ENCODE measurements at places on chromosomes 3 and 15.

- DNase-seq: no peak
Observed at GRCh38 chr3:113255100-113255853, 43.9 kb downstream of the BOC start.

GRCh38 chr15:39534996-39535395 is 45.9 kb upstream of the THBS1 start:
- no peak for DNase-seq

DNA sequence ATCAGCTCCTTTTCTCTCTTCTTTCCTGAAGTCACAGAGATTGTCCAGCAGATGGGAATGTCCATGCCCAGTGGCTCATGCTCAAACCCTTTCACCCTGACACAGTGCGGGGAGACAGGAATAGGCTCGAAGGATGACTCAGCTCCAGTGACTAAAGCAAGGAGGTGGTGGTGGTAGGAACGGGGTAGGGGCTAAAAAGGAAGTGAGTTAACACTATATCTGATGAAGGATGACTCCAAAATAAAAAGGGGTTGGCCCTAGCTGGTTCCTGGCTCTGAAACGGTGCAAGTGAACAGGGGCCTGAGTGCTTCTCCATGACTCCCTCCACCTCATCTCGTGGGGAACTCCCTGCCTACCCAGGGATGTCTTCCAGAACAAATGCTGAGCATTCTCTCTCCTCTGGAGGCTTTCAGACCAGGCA is 167.4 kb upstream of the LPP start:
- no peak for DNase-seq

- no peak for DNase-seq
Observed at GRCh38 chr3:116141724-116142123, 303.6 kb downstream of the LSAMP start.

- DNase-seq: no peak
Observed at GRCh38 chr3:14463330-14464140, 61.1 kb downstream of the SLC6A6 start.

Measured in NCI-H1694 (cell line).